ENCODE measurements at places on chromosomes 3 and 15.

DNA sequence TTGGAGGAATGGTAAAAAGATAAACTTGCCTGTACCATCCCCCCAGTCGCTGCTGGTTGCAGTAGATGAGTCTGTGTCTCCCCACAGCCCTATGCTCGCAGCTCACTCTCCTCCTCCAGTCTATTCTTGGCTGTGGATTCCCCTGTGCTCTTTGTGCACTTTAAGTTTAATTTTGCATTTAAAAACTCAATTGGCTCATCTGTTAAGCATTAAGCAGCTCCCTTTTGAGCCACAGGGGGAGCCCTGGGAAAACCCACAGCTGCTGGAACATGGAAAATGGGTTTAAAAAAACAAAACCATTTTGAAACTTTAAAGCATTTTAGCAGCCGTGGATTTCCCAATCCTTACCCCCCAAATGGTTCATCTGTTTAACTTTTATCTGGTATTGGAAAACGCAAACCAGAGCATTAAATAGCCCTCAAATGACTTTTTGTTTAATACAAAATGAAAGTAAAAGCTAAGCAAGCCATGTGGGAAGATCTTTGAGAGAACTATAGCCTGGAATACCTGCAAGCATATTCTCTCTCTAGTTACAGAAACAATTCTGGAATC lies 536.9 kb downstream of the ZIC1 start:
- no peak for DNase-seq

- DNase-seq = no peak
Measured at GRCh38 chr3:89227218-89227617, 119.8 kb downstream of the EPHA3 start.

GRCh38 chr3:93936549-93936948 lies 37.1 kb downstream of the PROS1 start:
- DNase-seq = no peak

DNA sequence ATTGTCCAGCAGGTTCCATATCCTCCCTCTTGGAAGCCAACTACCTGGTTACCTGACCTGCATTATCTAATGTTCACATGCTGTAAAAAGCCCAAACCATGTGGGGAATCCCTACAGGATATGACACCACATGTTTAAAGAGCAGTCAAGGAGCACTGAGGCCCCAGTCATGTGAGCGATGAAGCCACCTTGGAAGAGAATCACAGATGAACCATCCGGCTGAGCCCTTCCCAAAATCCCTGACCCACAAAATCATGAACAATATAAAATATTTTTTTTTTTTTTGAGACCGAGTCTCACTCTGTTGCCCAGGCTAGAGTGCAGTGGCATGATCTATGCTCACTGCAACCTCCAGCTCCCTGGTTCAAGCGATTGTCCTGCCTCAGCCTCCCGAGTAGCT lies 10.6 kb upstream of the ANKDD1A start:
- DNase-seq = no peak

GRCh38 chr3:180516368-180516767 lies 85.6 kb upstream of the TTC14 start:
- DNase-seq = no peak

GRCh38 chr15:75989045-75989444 lies 23.2 kb downstream of the NRG4 start:
- no peak for DNase-seq

- no peak for DNase-seq
Measured at GRCh38 chr3:111859061-111859973, at the start of gene PHLDB2. TSS of gene PHLDB2 (plus strand) at chr3:111859265. CDS start at chr3:111884078, 24,813 bp downstream.

- DNase-seq = no peak
Measured at GRCh38 chr3:109897734-109898133, 560.4 kb upstream of the DPPA4 start.

GRCh38 chr15:101306341-101307047 lies 11.4 kb upstream of the SNRPA1 start:
- DNase-seq = no peak
